Activated T-cell treated with anti-CD3 and anti-CD28 coated beads for 4 hours (primary cell): ENCODE measurements at places on chromosomes 6 and 20.

DNA sequence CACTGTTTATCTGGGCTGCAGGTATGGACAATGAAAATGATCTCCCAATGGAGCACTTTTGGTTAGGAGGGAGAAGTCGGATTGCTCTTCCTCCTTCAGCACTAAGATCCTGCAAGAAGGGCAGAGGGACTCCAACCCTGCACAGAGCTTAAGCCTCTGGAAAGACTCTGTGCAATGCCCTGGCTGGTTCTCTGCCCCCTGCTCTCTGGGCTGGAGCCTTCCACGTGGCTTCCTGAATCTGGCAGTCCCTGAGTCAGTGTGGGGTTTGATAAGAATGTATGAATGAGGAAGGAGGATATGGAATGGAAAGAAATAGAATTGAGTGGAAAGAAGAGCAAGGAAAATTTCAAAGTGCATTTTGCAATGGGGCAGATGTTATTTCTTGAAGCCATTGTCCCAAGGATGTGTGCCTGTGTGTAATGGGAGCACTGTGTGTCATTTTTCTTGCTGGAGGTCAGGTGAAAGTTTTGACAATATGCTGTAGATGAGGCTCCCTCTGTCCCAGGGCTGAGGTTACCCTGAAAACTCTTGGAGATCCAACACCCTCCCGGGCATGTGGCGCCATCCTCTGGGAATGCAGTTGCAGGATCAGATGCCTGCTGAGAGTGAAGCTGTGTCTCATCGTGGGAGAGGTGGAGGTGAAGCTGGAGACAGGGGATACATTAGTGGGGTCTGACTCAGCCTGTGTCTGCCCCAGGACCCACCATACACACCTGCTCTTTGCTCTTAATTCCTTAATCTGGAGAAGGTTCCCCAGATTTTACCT is 16.3 kb upstream of the CST9L start:
- DNase-seq, result no peak

GRCh38 chr20:40634891-40635290 is 54.1 kb downstream of the MAFB start:
- DNase-seq, result no peak

- DNase-seq, result no peak
Measured at GRCh38 chr20:7856756-7857155, 83.5 kb downstream of the HAO1 start.

DNA sequence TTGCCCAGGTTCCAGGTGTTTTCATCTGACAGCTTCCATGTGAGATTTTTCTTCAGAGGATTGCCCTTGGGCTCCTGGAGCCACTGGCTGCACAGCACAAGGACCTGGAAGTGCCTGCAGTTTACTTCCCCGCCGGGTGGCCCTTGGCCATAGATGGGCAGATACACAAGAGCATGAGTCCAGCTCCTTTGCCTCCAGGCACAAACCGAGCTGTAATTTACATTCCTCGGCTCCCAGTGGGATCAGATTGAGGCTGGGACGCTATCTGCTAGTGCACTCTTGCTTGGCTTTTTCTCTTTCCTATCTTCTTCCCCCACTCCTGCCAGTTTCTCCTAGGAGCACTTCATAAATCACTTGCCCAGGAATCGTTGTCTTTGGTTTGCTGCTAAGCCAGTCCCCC is 85.4 kb upstream of the RALY start:
- no peak for DNase-seq
